ENCODE measurements at places on chromosomes 3 and 15.

- no peak overlapping the region for H3K4me3 ChIP-seq
- H3K27ac ChIP-seq, result no peak overlapping the region
- no peaks in the 10 kb centered on the region for H3K36me3 ChIP-seq
- no peaks in the 10 kb centered on the region for H3K27me3 ChIP-seq
Observed at GRCh38 chr3:35064761-35065160, 574.6 kb upstream of the ARPP21 start.

GRCh38 chr3:123385001-123385401, 63.9 kb downstream of the ADCY5 start:
- no peaks in the 10 kb centered on the region for H3K36me3 ChIP-seq
- no peaks in the 10 kb centered on the region for H3K27me3 ChIP-seq
- no peak overlapping the region for H3K27ac ChIP-seq

DNA sequence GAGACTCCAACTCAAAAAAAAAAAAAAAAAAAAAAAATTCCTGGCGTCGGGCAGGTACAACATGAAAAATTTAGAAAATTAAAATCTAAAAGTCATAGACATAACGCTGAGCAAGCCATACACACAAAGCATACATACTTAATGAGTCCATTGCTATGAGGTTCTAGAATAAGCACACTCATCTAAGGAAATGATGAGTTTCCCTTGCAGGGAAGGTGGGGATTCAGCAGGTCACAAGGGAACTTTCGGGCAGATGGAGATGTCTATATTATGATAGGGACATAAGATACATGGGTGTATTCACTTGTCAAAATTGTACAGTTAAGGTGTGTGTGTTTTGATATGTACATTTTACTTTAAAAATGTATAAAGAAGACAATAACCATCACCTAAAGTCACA, 120.2 kb upstream of the LIPC start:
- H3K27ac ChIP-seq, result no peak overlapping the region
- DNase-seq, result no peak
- H3K4me3 ChIP-seq, result no peak overlapping the region
- H3K4me1 ChIP-seq, result peaks cover 21% of the 10 kb centered on the region

GRCh38 chr15:41438206-41438605, 21.3 kb downstream of the RTF1 start:
- H3K27ac ChIP-seq, result no peak overlapping the region
- peaks cover 5% of the 10 kb centered on the region for H3K4me1 ChIP-seq
- no peak for DNase-seq
- no peaks in the 10 kb centered on the region for H3K27me3 ChIP-seq
- H3K4me3 ChIP-seq, result no peak overlapping the region

GRCh38 chr3:29026286-29026685, 254.6 kb upstream of the RBMS3 start:
- no peak overlapping the region for H3K27ac ChIP-seq
- DNase-seq, result no peak
- no peak overlapping the region for H3K4me3 ChIP-seq
- no peaks in the 10 kb centered on the region for H3K36me3 ChIP-seq
- no peaks in the 10 kb centered on the region for H3K27me3 ChIP-seq
- H3K4me1 ChIP-seq, result no peaks in the 10 kb centered on the region

DNA sequence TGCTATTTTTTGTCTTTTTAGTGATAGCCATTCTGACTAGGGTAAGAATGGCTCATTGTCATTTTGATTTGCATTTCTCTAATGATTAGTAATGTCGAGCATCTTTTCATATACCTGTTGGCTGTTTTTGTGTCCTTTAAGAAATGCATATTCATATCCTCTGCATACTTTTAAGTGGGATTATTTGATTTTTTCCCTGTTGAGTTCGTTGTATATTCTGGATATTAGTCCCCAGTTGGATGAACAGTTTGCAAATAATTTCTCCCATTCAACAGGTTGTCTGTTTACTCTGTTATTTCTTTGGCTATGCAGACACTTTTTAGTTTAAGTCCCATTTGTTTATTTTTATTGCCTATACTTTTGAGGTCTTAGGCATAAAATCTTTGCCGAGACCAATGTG, 30.6 kb downstream of the ASB14 start:
- no peak for DNase-seq
- no peak overlapping the region for H3K27ac ChIP-seq
- no peak overlapping the region for H3K4me3 ChIP-seq
- no peaks in the 10 kb centered on the region for H3K4me1 ChIP-seq
- H3K27me3 ChIP-seq, result no peaks in the 10 kb centered on the region

DNA sequence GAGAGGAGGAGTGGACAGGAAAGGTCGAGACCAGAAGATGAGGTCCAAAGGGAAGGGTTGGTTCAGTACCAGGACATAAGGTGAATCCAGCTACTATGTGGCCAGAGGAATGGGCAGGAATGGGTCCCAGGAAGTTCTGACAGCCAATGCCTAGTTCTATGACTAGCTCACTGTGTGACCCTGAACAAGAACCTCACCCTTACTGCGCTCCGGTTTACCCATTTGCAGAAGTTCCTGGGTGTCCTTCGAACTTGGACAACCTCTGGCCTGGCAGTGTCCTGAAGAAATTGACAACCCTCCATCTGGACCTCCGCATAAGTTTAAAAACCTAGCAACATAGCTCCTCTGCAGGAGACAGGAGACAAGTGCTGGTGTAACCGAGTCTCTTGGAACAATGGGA, 12.2 kb upstream of the PSTPIP1 start:
- no peak for DNase-seq
- peaks cover 12% of the 10 kb centered on the region for H3K4me1 ChIP-seq
- no peaks in the 10 kb centered on the region for H3K27me3 ChIP-seq
- H3K36me3 ChIP-seq, result no peaks in the 10 kb centered on the region
- H3K4me3 ChIP-seq, result no peak overlapping the region

DNA sequence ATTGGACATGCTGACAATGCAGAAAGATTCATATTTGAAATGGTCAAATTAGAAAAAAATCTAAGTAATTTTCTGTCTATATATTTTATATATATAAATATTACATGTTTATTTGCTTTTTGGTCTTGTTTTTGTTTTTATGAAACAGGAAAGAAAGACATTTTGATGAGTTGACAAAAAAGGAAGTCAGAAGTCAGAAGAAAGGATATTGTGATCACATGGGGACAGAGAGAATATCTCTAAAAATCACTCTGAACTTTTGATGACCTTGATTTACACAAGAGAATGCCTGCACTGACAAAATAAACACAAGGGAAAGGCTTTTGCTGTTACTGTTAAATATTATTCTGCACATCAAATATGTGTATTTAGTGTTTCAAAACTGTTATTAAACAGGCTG, 811.2 kb downstream of the SI start:
- no peaks in the 10 kb centered on the region for H3K36me3 ChIP-seq
- H3K4me1 ChIP-seq, result no peaks in the 10 kb centered on the region
- no peak for DNase-seq
- no peak overlapping the region for H3K27ac ChIP-seq

DNA sequence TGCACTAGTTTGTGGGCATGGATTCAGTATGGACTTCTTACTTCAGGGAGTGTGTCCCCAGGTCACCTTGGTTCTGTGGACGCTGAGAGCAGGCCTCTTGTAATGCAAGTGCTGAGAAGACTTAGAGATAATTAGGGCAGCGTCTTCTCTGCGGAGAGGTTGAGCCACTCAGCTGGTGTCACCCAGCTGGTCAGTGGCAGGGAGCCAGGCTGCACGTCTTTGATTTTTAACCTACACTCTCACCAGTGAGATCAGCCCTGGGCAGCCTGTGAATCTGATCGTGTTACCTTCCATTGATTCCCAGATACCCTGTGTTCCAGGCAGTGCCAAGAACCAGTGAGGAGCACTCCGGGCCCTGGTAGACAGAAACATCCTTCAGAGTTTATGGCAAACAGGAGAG, 92.6 kb downstream of the SLCO3A1 start:
- H3K36me3 ChIP-seq, result no peaks in the 10 kb centered on the region
- no peak overlapping the region for H3K4me3 ChIP-seq
- no peak overlapping the region for H3K27ac ChIP-seq

DNA sequence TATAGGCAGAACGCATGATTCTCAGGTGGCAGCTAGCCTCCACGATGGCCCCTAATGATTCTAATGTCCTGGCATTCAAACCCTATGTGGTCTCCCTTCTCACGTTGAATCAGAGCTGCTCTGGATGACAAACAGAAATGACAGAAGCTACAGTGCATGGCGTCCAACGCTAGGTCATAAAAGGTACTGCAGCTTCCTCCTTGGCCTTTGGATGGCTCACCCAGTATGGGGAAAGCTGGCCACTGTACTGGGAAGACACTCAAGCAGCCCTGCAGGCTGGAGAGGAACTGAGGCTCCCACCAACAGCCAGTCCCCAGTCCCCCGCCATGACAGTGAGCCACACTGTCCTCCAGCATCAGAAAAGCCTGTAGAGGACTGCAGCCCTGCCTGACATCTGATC, 286.3 kb downstream of the FAM43A start:
- peaks cover 3% of the 10 kb centered on the region for H3K27me3 ChIP-seq
- no peak for DNase-seq
- H3K36me3 ChIP-seq, result no peaks in the 10 kb centered on the region
- H3K4me1 ChIP-seq, result no peaks in the 10 kb centered on the region
- H3K4me3 ChIP-seq, result no peak overlapping the region
- H3K27ac ChIP-seq, result no peak overlapping the region

- H3K27ac ChIP-seq, result peak overlapping the region; percentile 42
- peaks cover 29% of the 10 kb centered on the region for H3K36me3 ChIP-seq
- peaks cover 57% of the 10 kb centered on the region for H3K4me1 ChIP-seq
- H3K4me3 ChIP-seq, result no peak overlapping the region
Observed at GRCh38 chr3:63972987-63973386, 50.3 kb downstream of the PSMD6 start.

DNA sequence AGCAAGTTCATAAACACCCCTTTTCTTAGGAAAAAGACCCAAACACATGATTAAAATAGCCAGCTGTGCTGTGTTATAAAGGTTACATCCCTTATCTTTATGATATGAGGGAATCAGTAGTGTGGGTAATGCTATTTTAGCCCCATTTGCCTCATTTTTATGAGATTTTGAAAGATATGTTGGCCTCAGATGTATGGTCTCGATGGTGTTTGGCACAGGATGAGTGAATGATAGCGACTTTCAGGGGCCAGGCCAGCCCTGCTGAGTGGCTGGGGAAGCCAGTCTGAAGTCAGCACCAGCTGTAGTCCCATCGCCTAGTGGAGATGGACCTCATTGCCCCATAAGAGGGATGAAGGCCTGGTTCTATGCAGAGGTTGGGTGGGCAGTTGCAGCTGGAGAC, 105.0 kb upstream of the HACD2 start:
- H3K36me3 ChIP-seq, result no peaks in the 10 kb centered on the region
- H3K27ac ChIP-seq, result no peak overlapping the region
- no peaks in the 10 kb centered on the region for H3K27me3 ChIP-seq
- DNase-seq, result no peak
- no peak overlapping the region for H3K4me3 ChIP-seq
- no peaks in the 10 kb centered on the region for H3K4me1 ChIP-seq

DNA sequence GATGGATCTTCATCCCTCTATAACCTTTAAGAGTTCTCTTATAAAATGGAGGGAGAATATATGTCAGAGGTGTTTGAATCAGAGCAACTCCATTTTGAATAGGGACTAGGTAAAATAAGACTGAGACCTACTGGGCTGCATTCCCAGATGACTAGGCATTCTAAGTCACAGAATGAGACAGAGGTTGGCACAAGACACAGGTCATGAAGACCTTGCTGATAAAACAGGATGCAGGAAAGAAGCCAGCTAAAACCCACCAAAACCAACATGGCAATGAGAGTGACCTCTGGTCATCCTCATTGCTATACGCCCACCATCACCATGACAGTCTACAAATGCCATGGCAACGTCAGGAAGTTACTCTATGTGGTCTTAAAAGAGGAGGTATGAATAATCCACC, 211.0 kb downstream of the GBE1 start:
- no peaks in the 10 kb centered on the region for H3K36me3 ChIP-seq
- no peaks in the 10 kb centered on the region for H3K4me1 ChIP-seq
- DNase-seq, result no peak

DNA sequence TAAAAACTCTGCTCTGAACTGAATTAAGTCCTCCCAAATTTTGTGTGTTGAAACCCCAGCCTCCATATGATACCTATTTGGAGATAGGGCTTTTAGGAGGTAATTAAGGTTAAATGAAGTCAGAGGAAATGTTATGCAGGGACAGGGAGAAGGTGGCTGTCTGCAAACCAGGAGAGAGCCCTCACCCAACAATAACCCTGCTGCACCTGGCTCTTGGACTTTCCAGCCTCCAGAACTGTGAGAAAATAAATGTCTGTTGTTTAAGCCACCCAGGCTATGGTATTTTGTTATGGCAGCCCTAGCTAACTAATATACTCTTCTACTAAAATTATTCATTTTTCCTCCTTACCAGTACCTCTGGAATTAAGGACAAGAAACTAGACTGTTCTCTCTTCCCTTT, 79.5 kb downstream of the MEIS2 start:
- no peaks in the 10 kb centered on the region for H3K4me1 ChIP-seq
- no peak for DNase-seq
- no peak overlapping the region for H3K27ac ChIP-seq
- H3K27me3 ChIP-seq, result no peaks in the 10 kb centered on the region

GRCh38 chr15:95948411-95948810, 382.1 kb upstream of the NR2F2 start:
- H3K4me1 ChIP-seq, result no peaks in the 10 kb centered on the region
- no peaks in the 10 kb centered on the region for H3K36me3 ChIP-seq
- no peak overlapping the region for H3K4me3 ChIP-seq
- H3K27me3 ChIP-seq, result no peaks in the 10 kb centered on the region
- DNase-seq, result no peak
- H3K27ac ChIP-seq, result no peak overlapping the region

DNA sequence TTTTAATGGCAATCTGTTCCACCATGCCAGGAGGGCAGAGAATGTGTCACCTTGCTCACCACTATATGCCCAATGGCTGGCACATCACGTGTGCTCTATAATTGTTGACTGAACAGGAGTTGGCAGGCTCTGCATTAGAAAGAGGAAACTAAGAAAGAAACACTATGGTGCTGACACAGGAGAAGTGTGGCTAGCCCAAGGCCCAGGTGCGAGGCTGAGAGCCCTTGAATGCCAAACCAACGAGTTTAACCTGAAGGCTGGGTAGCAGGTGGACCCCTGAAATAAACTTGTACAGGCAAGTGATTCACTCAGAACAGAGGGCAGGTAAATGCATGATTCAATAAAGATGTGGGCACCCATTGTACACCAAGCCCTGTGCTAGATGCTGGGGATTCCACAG, 2.4 kb downstream of the CHCHD4 start:
- no peak for DNase-seq
- H3K36me3 ChIP-seq, result peaks cover 7% of the 10 kb centered on the region
- no peak overlapping the region for H3K27ac ChIP-seq

GRCh38 chr3:194736896-194737600, 51.4 kb downstream of the FAM43A start:
- DNase-seq, result no peak
- no peaks in the 10 kb centered on the region for H3K36me3 ChIP-seq
- H3K4me1 ChIP-seq, result no peaks in the 10 kb centered on the region
- no peak overlapping the region for H3K4me3 ChIP-seq
- H3K27me3 ChIP-seq, result peaks cover 15% of the 10 kb centered on the region

GRCh38 chr15:40782609-40783227, 12.9 kb downstream of the C15orf62 start:
- peaks cover 10% of the 10 kb centered on the region for H3K4me1 ChIP-seq
- H3K27ac ChIP-seq, result no peak overlapping the region
- peak; percentile 79 for DNase-seq
- no peak overlapping the region for H3K4me3 ChIP-seq

Data from CD4-positive, alpha-beta T cell (primary cell).